Fibroblast of mammary gland (primary cell): ENCODE measurements at places on chromosomes 7 and 10.

DNA sequence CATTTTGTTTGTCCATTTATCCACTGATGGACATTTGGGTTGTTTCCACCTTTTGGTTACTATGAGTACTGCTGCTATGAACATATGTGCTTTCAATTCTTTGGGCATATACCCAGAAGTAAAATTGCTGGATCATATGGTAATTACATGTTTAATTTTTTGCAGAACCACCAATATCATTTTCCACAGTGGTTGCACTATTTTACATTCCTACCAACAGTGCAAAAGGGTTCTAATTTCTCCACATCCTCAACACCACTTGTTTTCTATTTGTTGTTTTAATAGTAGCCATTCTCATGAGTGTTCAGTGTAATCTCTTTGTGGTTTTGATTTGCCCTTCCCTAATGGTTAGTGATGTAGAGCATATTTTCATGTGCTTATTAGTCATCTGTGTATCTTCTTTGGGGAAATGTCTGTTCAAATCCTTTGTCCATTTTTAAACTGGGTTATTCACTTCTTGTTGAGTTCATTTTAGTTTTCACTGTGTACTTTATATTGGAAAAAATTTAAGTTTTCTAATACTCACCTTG is 101.9 kb downstream of the HIBADH start:
- DNase-seq, result peak; percentile 87

- DNase-seq, result no peak
These were observed 2.1 kb upstream of the XRCC2 start for GRCh38 chr7:152677808-152678670.

- no peak for DNase-seq
These were observed 107.4 kb downstream of the LHPP start for GRCh38 chr10:124568848-124569622.

DNA sequence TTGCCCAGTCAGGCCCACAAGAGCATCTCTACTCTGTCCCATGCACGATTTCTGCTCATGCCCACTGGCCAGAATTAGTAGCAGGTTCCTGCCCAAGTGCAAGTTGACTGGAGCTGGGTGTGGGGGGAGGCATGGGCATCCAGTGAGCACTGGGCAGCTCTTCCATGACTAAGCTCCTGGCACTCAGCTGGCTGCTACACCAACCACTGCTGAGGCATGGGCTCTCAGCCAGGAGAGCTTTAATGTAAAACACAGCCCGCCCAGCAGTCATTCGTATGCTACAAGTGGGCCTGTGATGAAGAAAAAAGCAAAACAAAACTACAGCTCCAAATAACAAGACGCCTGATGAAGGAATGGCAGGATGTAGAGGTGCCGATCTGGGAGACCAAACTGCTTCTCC is 335.4 kb upstream of the PFKP start:
- DNase-seq, result no peak

- no peak for DNase-seq
These were observed 98.1 kb downstream of the SDHAF3 start for GRCh38 chr7:97215556-97215955.

DNA sequence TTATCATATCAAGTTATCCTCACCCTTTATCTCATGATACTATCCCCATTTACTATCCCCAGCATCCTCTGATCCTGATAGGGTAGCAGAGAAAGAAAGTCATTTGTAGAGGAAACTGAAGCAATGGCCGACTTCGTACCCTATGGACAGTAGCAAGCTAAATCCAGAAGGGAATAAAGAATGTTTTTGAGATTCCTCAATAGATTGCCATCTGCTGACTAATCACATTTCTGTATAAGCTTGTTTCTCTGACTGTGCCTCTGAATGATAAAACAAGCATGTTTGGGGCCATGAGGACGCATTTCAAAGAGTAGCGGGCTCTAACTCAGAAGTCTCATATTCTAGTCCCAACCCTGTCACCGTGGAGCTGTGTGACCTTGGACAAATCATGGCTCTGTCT is 13.2 kb upstream of the FAM107B start:
- no peak for DNase-seq

DNA sequence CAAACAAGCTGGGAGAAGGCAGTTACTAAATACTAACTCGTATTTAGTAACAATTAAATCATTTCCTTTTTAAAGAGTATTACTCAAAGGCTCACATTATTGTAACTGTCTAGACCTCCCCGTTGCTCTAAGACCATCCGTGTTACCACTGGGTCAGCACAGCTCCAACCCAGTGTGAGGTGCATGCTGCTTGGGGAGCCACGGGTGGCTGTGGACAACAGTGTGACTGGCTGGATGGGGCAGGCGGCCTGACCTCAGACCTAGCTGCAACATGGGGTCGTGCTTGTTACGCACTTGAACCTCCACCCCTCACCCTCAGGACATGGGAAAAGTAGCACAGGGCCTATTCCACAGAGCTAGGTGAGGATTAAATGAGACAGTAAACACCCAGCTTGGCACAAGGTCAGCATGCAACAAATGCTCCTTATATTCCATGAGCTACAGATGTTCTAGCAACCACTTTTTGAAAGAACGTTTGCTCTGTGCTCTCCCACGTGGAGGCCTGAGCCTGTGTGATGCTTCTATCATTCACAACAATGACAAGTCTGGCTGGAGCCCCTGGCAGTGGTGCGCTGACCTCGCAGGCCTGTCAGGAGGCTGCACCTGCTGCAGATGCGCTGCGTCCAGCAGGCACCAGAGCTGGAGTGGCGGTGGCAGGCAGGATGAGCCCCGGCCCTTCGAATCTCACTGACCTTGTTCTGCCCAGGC is 135.7 kb downstream of the PKD1L1 start:
- no peak for DNase-seq

DNA sequence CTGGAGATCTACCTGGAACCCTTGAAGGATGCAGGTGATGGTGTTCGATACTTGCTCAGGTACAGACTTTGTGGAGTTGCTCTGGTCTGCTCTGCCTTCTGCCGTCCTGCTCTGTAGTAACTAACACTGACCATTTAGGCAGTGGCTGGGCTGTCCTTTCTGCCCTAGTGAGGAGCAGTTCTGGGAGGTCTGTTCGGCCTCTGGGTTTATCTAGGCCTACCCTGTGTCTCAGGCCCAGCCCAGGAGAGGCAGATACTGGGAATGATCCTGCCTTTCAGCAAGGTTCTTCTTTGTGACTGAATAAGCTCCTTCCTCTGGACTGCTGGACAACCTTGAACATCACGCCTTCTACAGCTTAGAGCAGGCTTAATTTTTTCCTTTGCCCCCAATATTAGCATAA is 1.7 kb downstream of the ZFYVE27 start:
- no peak for DNase-seq

DNA sequence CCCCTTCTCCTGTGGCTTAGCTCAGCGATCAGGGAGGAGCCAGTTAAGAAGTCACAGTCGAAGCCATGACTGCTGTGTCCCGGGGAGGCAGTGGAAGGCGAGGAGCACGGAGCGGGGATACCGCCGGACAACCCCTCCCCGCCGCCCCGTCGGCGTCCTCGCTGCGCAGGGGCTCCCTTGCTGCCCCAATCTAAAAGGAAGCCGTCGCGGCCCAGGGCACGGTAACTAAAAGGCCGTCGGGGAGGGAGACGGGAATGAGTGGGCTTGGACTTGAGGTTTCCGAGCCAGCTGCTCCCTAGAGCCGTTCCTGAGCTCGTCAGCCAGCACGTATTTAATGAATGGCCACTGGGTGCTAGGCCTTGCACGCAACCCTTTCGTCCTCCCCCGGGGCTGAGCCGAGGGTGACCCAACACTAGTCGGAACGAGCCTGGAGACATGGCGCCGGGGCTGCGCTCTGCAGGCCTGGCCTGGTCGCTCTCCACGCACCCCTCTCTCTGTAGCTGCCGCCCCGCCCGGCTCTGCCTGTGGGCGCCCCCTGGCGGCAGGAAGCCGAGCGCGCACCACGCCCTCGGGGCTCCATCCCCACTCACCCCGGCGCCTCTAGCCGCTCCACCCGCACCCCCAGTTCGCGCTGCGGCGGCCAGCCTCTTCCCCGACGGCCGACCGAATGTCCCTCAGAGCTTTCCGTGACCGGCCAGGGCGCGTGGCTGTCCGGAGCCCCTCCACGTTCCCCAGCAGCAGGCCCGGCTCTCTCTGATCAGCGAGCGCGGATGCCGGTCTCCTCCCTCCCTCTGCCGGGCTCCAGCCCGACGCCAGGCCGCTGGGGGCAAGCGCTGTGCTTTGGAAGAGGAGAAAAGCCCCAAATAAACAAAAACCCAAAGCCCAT is 29.3 kb upstream of the KCNK18 start:
- peak; percentile 21 for DNase-seq

GRCh38 chr7:44461387-44461786 is 29.1 kb downstream of the NUDCD3 start:
- DNase-seq, result peak; percentile 79

DNA sequence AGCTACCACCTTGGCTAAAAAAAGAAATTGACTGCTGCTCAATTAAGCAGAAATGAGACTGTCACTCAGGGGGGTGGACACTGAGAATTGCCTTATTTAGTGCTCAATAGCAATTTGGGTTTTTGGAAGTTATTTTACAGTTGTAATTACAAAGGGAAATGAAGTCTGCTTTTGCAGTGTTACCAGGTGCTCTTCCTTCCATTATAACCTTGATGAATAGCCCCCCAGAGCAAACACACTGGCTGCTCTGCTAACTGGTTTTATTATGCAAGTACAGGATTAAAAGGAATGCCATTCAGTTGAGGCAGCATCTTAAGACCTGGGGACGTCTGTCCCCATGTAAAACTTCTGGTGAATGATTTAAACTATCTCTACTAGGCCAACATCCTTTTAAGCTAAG is 191.0 kb downstream of the EVX1 start:
- DNase-seq, result no peak

- no peak for DNase-seq
These were observed 44.1 kb downstream of the KLRG2 start for GRCh38 chr7:139439375-139439774.

GRCh38 chr10:132847856-132848255 is 61.9 kb upstream of the NKX6-2 start:
- no peak for DNase-seq

- DNase-seq, result no peak
These were observed 295.8 kb upstream of the MTPN start for GRCh38 chr7:136272934-136273333.

GRCh38 chr10:126475074-126475691 is 86.9 kb upstream of the ADAM12 start:
- DNase-seq, result no peak

DNA sequence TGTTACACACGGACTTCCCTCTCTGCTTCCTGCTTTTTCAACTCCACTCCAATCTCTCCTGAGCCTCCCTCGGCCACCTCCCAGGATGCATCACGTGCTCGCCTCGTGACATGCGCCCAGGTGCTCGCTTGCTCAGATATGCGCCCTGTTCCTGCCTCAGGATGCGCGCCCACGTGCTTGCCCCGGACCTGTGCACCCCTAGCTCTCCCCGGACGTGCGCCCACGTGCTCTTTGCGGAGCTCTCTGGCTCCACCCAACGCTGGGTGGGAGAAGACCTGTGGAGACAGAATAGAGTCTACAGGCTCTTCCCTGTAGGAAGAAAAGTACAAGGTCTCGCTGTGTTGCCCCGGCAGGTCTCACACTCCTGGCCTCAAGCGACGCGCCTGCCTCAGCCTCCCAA is 23.1 kb downstream of the PARD3 start:
- DNase-seq, result no peak

- peak; percentile 33 for DNase-seq
These were observed 48.5 kb upstream of the MKX start for GRCh38 chr10:27794157-27794556.

DNA sequence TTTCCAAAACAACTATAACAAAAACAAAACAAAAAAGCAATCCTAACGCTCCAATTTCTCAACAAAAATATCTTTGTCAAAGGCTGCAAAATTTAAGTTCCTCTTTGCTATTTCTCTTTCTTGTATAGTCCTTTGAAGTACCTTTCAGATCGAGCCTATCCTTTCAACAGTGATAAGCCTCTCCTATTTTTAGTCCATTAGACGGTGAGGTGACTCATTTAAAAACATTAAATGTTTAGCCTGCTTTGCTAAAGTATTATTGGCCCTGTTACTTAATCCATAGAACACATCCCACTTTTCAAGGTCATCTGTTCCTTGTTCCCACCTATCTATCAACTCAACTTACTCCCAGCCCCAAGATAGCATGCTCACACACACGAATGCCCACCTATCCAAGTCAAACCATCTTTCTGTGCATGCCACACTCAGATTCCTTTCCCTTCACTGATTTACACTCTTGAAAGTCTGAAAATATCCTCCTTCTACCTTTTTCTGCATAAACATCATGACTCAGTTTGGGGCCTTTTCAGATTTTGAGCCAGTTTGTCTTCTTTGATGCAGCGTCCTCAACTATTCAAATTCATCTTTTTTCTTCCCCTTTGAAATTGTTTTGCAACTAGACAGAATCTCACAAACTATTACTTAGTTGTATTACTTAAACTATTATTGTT is 224.9 kb upstream of the TMEM229A start:
- DNase-seq, result no peak

- no peak for DNase-seq
These were observed 71.1 kb downstream of the ATRNL1 start for GRCh38 chr10:115164220-115164619.

GRCh38 chr10:121722665-121723064 is 124.4 kb upstream of the FGFR2 start:
- DNase-seq, result peak; percentile 25

- DNase-seq, result no peak
These were observed 6.6 kb upstream of the BLOC1S2 start for GRCh38 chr10:100293066-100293465.

GRCh38 chr7:15652776-15653290 is 33.6 kb downstream of the MEOX2 start:
- peak; percentile 18 for DNase-seq

DNA sequence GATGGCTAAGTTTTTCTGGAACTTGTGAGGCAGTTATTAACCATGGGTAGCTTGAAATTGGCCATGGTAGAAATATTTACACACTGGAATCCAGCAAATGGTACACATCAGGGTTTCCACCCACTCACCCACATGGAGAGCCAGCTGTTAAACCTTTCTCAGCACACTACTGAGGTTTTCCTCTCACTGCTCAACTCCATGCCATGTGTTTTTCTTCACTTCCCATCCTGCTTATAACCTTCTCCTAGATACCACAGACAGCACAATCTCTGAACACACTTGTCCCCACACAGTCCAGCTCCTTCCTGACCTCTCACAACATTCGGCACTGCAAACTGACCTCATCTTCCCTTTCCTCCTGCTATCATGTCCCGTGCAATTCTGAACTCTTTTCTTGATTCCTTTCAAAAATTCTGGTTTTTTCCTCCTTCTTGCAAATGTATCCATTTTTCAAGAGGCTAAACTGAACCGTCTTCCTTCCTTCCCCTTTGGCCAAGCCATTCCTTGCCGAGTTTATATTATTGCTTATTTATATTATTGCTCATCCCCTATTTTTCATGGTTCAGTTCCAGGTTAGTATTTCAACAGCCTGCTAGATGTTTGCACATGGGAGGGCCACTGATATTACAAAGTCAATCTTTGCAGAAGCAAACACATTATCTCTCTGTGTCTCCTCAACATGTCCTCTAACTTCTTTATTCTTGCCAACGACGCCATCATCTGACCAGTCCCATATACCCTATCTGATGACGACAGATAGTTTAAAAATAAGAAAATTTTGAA is 606.4 kb downstream of the SORCS1 start:
- peak; percentile 77 for DNase-seq
